ENCODE measurements at places on chromosomes 2 and 18.

- DNase-seq: peak; percentile 36
Observed at GRCh38 chr2:1546023-1546591, 132.8 kb downstream of the TPO start.

DNA sequence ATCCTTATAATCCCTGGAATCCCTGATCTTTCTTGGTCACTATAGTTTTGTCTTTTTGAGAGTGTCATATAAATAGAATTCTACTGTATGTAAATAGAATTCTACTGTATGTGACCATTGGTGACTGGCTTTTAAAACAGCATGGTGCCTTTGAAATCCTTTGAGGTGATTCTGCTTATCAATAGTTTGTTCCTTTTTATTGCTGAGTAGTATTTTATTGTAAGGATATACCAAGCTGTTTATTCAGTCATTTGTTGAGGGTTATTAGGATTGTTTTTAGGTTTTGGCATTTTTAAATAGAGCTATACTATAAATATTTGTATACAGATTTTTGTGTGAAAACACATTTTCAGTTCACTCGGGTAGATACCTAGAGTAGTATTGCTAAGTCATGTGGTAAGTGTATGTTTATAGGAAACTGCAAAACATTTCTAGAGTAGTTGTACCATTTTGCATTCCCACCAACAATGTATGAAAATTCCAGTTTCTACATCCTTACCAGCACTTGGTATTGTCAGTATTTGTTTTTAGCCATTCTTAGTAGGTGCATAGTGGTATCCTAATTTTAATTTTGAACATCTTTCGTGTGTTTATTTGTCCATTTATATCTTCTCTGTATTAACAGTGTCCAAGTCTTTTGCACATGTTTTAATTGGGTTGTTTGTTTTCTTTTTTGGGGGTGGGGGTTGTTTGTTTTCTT lies 45.6 kb downstream of the RAB3GAP1 start:
- no peak for DNase-seq

- no peak for DNase-seq
Observed at GRCh38 chr2:1268034-1268433, 145.2 kb upstream of the TPO start.

DNA sequence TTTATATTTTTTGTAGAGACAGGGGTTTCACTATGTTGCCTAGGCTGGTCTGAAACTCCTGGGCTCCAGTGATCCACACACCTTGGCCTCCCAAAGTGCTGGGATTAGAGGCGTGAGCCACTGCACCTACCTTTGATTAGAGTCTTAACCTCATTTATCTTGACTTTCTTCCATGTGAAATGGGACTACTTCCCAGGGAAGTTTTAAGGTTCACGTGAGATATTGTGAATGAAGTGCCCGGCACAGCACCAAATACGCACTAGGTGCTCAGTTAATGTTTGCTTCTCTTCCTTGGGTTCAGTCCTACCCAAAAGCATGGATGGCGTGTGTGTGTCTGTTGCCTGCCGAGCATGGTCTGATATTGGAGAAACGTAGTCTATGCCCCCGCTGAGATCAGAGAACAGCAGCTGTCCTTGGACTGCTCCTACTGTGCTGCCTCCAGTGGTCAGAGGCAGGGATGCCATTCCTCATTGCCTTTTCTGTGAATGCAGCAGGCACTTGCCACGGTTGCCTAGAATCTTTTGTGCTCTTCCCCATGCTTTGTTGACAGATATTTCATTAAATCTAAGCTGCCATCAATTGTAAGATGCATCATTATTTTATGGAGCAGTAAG lies 12.3 kb upstream of the TFCP2L1 start:
- peak; percentile 17 for DNase-seq

- peak; percentile 19 for DNase-seq
Observed at GRCh38 chr18:54223568-54224241, 764 bp downstream of the MBD2 start.

- DNase-seq: no peak
Observed at GRCh38 chr2:8453904-8454302, 228.0 kb upstream of the ID2 start.

Data from suppressor macrophage (primary cell).